ENCODE measurements at places on chromosomes 2 and 18.

DNA sequence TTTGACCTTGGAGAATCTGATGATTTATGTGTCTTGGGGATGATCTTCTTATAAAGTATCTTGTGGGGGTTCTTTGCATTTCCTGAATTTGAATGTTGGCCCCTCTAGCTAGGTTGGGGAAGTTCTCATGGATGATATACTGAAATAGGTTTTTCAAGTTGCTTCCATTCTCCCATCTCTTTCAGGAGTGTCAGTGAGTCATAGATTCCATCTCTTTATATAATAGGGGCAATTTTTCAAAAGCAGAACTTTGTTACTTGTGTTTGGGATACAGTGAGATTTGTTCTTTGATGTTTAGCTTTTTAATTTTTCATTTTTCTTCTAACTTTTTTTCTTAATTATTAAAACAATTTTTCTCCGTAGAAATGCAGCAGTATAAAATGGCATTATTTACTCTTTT lies 19.4 kb downstream of the TMEM87B start:
- DNase-seq, result peak; percentile 4
- peaks cover 16% of the 10 kb centered on the region for H3K36me3 ChIP-seq
- H3K4me3 ChIP-seq, result no peak overlapping the region
- H3K4me1 ChIP-seq, result no peaks in the 10 kb centered on the region

DNA sequence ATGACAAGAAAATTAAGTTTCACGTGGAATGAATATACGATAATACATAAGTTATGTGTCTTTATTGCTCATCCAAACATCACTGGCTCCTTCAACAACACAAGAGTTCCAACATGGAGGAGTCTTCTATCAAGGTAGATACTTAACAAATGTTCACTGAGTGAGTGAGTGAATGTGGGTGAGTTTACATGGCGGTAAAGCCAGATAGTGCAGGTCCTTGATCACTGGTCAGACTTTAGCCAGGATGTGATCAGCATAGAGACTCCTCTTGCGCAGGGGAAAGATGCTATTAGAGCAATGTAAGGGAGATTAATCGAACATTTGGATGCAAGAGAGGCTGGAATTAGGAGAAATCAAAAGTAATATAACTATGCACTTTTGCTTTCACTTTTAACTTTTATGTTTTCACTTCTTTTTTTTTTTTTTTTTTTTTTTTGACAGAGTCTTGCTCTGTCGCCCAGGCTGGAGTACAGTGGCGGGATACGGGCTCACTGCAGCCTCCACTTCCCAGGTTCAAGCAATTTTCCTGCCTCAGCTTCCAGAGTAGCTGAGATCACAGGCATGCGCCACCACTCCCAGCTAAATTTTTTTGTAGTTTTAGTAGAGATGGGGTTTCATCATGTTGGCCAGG lies 249.0 kb upstream of the ID2 start:
- no peaks in the 10 kb centered on the region for H3K36me3 ChIP-seq
- H3K4me3 ChIP-seq, result no peak overlapping the region
- DNase-seq, result no peak
- H3K4me1 ChIP-seq, result no peaks in the 10 kb centered on the region

DNA sequence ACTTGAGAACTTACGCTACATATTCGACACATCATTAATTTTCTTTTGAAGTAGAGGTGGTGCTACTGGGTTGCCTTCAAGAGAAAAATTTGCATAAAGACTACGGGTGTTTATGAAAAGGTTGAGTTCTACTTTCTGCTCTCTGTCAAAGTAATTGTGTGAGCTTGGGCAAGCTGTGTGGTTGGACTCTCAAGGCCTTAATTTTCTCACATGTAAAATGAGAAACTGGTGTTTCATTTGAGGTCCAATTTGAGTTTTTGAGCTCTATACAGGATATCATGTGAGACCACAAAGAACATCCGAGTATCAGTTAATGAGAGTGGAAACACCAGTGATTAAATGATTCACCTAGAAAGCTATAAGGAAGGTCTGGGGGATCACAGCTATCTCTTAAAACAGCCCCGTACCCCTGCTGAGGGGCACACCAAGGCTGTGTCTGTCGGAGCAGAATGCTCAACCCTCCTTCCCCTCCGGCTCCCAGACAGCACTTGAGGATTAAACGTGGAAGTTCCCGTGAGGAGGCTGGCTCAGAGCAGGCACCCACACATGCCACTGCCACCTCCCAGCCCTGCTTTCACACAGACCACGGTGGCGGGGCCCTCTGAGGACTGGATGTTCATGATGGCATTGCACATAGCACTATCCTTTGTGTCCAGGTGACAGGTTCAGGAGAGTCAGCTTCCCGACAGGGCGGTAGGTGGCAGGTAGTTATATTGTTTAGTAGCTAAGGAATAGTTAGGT lies 191.8 kb downstream of the RNF144A start:
- H3K27ac ChIP-seq, result no peak overlapping the region
- no peak for DNase-seq
- no peaks in the 10 kb centered on the region for H3K4me1 ChIP-seq
- no peak overlapping the region for H3K4me3 ChIP-seq
- H3K36me3 ChIP-seq, result no peaks in the 10 kb centered on the region

- H3K27me3 ChIP-seq, result no peaks in the 10 kb centered on the region
- H3K27ac ChIP-seq, result no peak overlapping the region
- H3K4me3 ChIP-seq, result no peak overlapping the region
- no peaks in the 10 kb centered on the region for H3K36me3 ChIP-seq
Observed at GRCh38 chr18:62460851-62461300, 61.9 kb upstream of the ZCCHC2 start.

GRCh38 chr18:32695534-32695933 lies 77.3 kb downstream of the KLHL14 start:
- H3K4me1 ChIP-seq, result no peaks in the 10 kb centered on the region
- no peak overlapping the region for H3K4me3 ChIP-seq
- no peaks in the 10 kb centered on the region for H3K27me3 ChIP-seq
- no peaks in the 10 kb centered on the region for H3K36me3 ChIP-seq
- H3K27ac ChIP-seq, result no peak overlapping the region
- no peak for DNase-seq
